OCI-LY7 (cell line): ENCODE measurements at places on chromosomes 2 and 18.

GRCh38 chr18:72378016-72378415 lies 166.1 kb downstream of the CBLN2 start:
- no peak for DNase-seq

DNA sequence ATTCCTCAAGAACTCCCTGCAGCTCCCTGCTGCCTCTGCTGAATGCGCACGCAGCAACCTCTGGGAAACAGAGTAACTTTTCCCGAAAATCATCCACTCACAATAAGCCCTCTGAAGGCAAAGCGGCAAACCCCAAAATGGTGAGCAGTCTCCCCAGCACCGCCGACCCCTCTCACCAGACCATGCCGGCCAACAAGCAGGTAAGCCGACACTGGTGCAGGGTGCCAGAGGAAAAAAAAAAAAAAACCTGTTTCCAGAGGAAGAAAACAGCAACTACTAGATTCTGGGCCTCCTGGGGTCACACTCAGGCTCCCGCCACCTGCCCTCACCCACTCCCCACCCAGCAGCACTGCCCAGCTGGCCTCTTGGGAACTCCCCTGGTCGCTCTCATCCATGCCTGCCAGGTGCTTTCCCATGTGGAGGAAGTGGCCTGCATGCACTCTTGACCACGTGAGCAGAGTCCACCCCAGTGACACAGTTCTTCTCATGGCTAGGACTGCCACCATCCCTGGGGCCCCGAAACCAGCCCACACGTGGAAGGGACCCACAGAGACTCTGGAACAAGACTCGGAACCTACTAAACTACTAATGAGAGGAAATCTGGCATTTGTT lies 36.9 kb downstream of the KCTD18 start:
- DNase-seq = no peak

DNA sequence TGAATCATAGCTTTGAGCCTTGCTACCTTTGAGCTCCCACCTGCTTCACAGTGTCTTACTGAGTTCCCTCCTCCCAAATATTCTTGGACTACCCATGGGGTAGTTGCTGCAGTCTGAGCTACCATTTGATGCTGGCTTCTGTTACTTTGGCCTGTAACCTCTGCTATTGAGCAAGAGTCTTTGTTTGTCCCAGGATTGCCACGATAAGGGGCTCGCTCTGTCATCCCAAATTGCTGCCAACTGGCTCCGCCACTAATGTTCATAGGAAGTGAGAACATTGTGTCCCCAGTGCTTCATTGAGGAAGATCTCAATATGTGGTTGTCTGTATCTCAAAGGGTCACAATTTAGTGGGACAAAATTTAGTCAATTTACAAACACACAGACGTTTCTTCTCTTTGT lies 103.8 kb downstream of the TRIM43 start:
- no peak for DNase-seq

DNA sequence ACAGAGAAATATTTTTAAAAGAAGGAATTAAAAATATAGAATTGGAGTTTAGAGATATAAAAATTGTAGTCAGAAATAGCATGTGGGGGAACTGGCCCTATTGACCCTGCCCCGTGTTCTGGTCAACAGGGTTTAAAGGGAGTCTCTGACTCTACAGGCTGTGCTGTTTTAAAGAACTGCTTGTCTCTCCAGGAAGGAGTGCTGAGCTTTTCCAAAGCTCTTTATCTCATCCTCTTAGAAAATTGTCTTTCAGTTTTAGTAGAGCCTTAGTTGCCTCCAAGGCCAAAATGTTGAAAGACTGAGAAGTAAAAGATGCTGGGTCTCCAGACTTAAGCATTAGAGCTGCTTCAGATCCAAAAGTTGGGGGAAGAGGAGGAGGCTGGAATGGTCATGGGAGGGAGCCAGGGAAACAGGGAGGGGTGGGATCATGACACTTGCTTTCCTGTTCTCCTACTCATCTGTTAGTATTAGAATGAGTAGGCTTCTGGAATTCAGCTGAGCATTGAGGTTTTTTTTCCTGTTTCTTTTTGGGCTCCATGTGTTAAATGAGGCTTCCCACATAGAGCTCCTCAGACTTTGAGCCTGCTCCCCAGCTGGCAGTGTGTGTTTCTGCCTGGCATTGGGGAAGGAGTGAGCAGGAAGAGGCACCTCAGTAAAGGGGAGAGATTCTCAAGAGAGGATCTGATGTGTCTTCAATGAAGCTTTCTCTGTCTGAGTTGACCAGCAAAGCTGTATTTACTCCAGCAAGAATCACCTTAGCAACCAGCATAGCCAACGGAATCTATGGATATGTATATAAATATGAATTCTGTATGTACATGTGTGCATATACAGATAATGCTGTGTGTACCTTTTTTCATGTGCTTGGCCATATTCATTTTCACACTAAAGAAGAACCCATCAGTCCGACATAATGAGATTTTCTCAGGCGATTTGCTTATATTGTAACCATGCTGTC lies 186.8 kb upstream of the FBXO11 start:
- no peak for DNase-seq

GRCh38 chr18:435940-436339 lies 64.6 kb downstream of the COLEC12 start:
- DNase-seq = no peak

GRCh38 chr2:120434492-120435308 lies 88.8 kb downstream of the INHBB start:
- DNase-seq = no peak

DNA sequence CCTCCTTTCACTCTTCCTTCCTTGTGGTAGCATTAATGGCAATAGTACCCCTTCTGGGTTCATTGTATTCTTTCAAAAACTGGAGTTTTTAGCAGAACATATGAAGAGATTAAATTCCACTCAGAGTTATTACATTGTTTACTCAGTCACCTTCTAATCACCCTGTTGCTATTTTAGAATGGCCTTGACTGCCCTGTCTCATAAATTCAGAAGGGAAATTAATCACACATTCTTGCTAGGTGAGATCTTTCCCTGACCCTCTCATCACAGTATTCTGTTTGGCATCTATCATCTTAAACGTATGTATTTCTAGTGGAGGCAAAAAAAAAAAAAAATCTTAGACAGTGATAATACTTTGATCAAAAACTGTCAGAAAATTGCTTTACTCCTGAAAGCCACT lies 760.4 kb downstream of the ADCYAP1 start:
- no peak for DNase-seq

DNA sequence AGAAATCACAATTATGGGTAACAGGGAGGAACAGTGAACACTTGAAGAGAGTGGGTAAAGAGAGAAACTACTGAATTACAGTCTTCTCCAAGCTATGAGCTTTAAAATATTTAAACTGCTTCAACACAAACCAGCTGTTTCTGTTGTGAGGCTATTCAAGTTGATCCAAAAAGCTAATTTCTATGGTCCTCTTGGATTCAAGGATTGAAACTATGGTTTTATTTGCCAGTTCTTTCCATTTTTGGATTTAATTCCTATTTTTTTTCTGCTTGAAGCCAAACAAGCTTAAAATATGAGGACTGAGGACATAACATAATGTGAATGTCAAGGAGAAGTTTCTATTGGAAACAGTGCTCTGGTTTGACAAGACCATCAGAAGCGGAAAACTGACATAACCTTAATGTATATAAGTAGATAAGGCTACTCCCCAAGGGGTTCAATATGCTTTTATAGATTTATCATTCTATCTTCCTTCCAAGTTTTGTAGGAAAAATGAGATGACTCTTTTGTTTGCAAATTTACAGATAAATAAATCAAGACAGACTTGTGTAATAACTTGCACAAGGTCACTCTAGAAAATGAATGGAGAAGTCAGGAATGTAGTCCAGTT lies 60.7 kb upstream of the AQP4 start:
- DNase-seq = no peak

DNA sequence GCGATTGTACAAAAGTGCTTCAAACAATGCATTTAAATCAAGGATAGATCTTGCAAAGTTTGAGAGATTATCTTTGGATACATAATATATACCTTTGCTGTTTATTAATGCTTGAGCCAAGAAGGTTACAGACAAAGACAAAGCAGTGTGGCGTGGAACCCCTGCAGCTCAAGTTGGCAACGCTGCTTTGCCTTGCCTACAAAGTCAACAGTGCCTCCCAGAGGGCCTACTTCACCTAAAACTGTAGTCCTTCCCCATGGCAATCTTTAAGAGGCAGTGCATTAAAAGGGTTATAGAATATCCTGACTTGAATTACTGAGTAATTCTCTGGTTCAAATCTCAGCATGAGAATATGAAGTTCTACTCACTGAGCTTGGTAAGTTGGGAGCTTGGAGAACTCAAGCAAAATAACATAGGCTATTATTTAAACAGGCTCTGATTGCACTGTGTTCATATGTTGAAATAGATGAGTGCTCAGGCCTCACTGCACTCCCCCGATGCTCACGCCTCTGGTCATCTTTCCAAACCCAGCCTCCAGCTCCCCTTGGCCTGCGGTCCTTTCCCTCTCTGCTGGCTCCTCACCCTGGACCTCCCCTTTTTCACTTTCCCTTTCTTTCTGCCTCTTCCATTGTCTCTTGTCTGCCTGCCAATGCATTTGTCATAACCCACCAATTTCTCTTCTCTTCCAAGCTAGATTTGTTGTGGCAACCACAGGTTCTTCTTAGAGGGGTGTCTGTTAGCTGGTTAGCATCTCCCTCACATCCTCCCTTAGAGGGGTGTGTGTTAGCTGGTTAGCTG lies 96.5 kb downstream of the MYT1L start:
- DNase-seq = no peak

- DNase-seq = no peak
These were observed 810 bp upstream of the RBFA start for GRCh38 chr18:80033181-80034067.

DNA sequence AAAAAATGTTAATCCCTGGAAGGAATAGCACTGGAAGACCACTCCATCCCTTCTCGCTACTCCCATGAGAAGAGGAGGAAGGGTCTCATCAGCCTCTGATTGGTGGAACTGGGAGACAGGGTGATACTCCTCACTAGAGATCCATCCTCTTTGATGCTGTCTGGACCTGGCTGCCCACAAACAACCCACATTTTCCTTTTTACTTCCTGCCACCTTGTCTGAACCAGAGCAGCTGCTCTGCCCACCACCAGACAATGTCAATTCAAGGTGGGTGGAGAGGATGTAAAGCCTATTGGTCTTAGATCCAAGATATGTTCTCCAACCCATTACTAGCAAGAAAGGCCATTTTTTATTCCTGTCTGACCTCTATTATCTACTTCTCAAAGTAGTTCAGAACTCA lies 246.9 kb upstream of the TANK start:
- no peak for DNase-seq

- DNase-seq = no peak
These were observed 92.3 kb downstream of the METTL8 start for GRCh38 chr2:171341394-171342066.

- DNase-seq = no peak
These were observed 25.4 kb downstream of the SLC66A3 start for GRCh38 chr2:11180653-11181052.

DNA sequence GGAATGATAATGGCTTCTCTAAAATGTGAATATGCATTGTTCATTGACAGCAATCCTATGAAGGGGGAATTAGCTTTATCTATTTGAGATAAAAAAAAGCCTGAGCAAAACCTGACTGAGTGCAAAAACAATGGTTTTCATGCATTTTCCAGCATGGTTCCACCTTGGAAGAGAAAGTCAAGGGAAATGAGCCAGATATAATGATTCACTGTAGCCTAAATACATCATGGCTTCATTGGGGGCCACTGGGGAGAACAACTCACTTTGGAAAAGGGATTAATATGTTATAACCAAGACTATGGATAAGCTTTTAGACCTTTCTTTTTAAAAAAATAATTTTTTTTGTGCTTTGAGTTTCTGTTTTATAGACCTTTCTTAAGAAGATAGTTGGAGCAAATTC lies 679.7 kb downstream of the NYAP2 start:
- DNase-seq = no peak

- DNase-seq = peak; percentile 46
These were observed 285.4 kb downstream of the NRXN1 start for GRCh38 chr2:50746526-50746925.

DNA sequence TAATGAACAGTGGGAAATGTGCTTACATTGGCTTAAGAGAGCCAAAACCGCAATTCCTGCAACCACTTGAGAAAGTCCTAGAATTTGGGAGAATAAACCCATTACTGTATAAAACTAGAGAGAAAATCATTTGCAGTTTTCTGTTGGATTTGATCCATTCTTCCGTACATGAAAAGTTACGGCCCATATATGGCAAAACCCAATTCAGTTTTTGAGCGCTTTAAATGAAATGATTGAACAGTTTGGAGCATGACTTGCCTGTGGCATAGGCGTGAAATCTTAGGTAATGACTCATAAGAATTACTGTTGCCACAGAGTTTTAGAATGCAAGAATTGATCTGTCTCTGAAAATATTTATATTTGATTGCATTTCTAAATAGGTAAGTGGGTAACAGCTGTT lies 52.0 kb downstream of the PHLPP1 start:
- DNase-seq = no peak

- DNase-seq = no peak
These were observed 351.2 kb downstream of the CDH2 start for GRCh38 chr18:27825689-27826088.

GRCh38 chr18:32975163-32975436 lies 202.3 kb upstream of the KLHL14 start:
- no peak for DNase-seq

GRCh38 chr2:237214963-237215362 lies 129.3 kb downstream of the COPS8 start:
- no peak for DNase-seq

DNA sequence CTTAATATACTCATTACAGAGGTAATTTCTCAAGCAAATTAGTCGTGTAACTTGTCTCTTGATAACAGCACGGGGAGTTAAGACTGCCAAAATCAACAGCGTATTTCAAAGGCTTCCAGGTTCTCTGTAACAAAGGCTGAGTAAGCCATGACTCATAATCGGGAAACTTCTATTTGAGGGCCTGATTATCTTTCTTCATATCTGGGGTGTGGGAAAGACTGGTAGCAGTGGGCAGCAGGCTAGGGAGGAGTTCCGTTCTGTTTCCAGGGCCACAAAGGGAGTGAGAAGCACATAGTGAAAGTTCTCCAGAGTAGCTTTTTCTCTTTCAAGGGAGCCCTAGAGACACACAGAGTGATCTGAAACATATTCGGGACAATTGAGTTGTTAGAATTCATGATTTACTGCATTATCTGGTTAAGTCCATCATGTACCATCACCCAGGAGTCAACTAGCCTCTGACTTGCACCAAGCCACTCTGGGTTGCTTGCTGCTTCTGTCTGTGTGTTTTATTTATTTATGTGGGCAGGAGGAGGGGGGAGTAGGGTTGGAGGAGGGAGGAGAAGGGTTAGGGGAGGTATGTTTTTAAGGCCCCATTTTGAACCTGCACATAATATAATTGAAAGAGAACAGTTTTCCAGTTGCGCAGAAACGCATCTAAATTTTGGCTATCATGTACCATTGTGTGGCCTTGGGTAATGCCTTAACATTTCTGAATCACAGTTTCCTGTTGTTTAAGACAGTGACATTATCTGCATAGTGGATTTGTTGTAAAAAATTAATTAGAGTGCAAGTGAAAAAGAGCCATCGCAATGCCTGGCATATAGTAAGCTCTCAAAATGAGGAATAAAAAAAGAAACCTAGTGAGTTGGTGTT lies 80.5 kb upstream of the ITPRID2 start:
- no peak for DNase-seq

DNA sequence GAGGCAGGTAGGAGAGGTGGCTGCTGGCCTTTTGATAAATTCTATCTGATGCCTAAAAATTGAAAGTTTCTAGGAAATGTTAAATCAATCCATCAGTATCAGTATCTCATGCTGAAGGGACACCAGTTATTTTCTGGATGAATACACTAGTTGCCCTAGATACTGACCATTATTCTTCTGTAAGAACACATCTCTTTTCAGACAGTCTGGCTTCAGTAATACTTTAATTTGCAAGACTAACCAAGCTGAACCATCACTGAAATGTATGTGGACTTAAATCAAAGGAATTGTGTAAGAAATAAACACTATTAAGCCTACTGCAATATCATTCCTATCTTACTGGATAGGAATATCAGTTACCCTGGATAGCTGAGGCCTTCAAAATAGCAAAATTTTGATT lies 1546.3 kb downstream of the LRP1B start:
- DNase-seq = no peak
